Hypothalamus (tissue), 51 donors: ENCODE measurements at places on chromosomes 11 and 22.

- no peak for DNase-seq
Measured at GRCh38 chr22:35178446-35178845, 78.8 kb upstream of the HMGXB4 start.

DNA sequence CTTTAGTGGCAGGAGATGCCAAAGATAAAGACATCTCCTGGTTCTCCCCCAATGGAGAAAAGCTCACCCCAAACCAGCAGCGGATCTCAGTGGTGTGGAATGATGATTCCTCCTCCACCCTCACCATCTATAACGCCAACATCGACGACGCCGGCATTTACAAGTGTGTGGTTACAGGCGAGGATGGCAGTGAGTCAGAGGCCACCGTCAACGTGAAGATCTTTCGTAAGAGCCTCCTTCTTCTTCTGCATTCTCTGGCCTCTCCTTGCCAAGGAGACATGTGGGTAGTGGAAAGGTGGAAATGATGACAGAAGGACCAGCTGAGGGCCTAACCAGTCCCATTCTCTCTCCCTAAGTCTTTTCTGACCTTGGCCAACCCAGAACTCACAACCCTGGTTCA, 110.1 kb upstream of the TTC12 start:
- DNase-seq: no peak

- no peak for DNase-seq
Measured at GRCh38 chr11:114178656-114179055, 117.5 kb upstream of the NNMT start.

DNA sequence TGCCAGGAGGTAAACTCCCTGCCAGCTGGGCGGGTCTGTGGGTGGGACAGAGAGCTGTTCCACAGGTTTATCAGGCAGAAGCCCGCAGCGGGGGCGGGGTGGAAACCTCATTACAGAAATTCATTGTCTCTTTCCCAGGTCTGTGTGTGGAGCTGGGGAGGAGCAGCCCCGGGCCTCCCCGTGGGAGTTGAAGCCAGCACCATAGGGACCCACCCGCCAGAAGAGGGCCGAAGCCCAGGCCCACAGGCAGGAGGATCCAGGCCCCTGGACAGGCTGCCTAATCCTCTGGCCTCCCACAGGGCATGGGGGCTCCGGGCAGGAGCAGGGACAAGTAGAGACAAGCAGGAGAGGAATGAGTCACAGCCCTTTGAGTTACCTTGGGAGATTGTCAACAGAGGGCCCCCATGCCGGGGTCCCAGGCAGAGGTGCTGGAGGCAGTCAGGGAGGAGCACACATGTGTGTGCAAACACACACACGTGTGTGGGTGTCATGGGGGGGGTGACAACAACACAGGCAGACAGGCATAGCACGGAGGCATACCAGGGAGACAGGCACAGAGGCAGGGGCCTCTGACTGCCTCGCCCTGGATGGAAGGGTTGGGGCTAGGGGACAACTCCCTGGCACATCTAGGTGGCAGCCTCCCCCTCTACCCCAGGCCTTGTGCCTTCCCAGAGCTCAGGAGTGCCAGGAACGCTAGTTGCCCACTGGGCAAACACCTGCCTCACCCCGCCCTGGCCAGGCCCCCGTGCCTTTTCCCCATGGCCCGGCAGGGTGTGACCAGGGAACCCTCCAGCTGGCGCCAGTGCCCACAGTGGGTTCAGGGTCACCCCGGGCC, 1.4 kb downstream of the CDC42BPG start:
- no peak for DNase-seq

GRCh38 chr22:40857309-40857855, 434 bp downstream of the XPNPEP3 start:
- DNase-seq: no peak

GRCh38 chr22:48834404-48834803, 993.3 kb downstream of the BRD1 start:
- DNase-seq: no peak

DNA sequence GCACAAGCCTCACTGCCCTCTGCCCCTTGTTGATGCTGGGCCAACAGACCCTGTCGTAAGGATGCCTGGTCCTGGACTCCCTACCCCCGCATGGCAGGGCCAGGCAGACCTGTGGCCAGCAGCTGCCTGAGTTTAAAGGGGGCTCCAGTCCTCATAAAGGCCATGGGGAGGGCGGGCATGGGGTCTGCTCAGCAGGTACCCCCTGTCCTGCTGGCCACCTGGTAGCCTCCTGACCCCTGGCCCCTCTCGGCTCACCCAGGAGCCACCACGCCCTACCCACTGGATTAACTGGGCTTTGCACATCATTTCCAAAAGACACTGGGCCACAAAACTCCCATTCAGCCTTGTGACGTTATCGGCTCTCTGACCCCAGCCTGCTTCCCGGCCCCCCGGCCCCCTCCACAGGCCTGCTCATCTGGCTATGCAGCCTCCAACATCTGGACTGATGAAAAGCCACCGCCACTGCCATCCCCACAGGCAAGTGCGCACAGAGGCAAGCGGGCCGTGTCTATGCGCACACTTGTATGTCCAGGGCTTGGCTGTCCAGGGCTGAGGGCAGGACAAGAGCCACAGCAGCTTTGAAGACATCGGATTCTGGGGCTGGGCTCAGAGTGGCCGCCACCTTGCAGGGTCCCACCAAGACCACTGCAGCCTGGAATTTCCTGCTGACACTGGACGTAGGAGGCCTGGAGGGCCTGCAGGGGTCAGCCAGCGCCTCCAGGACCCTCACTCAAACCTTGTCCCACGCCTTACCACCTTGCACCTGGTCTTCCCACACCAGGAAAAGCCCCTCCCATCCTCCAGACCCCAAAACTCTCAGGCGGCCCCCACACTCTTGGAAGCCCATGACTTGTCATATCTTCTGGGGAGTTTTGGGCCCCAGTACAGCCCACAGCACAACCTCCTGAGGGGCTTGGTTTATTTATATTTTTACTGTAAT, 48.7 kb downstream of the IGF2 start:
- no peak for DNase-seq

DNA sequence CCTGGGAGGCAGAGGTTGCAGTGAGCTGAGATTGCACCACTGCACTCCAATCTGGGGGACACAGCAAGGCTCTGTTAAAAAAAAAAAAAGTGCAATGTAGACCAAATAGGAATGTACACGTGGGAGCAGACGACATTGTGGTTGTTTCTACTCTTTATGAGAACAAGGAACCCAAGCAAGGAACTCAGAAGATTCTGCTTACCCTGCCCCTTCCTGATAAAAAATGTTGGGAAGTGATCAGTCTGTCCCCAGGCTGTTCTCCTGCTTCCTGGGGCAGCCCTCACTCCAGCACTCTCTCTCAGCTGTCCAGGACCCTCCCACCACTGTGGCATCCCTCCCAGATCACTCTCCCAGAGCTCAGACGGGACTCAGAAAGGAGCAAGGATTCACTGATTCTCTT, 31.8 kb downstream of the SLCO2B1 start:
- DNase-seq: no peak

GRCh38 chr11:58640386-58641023, 18.0 kb downstream of the CNTF start:
- DNase-seq: no peak

GRCh38 chr11:79362821-79363220, 78.0 kb downstream of the TENM4 start:
- no peak for DNase-seq

GRCh38 chr11:92245700-92246271, 21.2 kb downstream of the FAT3 start:
- DNase-seq: no peak

DNA sequence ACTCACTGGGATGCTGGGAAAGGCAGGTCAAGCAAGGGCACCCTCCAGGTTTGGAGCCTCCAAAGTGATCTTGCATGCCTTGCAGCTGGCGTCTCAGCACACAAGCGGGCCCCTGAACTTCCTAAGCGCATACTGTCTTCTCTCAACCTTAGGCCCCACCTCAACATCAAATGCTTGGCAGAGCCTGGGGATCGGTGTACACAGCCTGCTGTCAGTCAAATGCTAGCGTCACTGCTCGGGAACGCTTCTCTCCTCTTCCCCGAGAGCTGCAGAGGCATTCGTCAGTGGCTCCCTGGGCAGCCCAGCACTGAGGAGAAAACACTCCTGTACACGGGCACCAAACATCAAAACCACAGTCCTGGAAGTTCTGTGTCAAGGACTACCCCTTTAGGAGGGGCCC, 124.9 kb downstream of the C11orf58 start:
- no peak for DNase-seq

GRCh38 chr22:39967103-39967829, 7.1 kb downstream of the TMA7B start:
- no peak for DNase-seq

DNA sequence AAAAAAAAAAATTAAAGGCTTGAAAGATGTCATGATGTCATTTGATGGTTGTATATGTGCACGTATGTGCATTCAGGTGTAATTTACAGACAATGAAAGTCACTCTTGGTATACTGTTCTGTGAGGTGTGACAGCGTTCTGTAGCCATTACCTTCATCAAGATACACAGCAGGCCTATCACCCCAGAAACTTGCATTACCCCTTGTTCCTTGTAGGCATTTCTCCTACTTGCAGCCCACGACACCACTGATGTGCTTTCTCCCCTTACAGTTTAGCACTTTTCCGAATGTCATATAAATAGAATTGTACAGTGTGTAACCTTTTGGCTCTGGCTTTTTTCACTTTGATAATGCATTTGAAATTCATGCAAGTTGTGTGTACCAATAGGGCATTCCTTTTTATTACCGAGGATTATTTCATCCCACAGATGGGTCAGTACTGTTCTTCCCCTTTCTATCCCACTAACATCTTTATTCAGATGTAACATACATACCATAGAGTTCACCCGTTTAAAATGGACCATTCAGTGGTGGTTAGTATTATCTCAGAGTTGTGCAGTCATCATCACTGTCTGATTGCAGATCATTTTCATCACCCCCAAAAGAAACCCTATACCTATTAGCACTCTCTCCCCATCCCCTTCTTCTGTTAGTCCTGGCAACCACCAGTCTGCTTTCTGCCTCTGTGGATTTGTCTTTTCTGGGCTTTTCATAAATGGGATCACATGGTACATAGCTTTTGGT, 30.3 kb downstream of the BCR start:
- no peak for DNase-seq

GRCh38 chr22:42724062-42724461, 3.4 kb upstream of the A4GALT start:
- DNase-seq: no peak

GRCh38 chr11:47553406-47553743, 443 bp upstream of the CELF1 start:
- DNase-seq: no peak

DNA sequence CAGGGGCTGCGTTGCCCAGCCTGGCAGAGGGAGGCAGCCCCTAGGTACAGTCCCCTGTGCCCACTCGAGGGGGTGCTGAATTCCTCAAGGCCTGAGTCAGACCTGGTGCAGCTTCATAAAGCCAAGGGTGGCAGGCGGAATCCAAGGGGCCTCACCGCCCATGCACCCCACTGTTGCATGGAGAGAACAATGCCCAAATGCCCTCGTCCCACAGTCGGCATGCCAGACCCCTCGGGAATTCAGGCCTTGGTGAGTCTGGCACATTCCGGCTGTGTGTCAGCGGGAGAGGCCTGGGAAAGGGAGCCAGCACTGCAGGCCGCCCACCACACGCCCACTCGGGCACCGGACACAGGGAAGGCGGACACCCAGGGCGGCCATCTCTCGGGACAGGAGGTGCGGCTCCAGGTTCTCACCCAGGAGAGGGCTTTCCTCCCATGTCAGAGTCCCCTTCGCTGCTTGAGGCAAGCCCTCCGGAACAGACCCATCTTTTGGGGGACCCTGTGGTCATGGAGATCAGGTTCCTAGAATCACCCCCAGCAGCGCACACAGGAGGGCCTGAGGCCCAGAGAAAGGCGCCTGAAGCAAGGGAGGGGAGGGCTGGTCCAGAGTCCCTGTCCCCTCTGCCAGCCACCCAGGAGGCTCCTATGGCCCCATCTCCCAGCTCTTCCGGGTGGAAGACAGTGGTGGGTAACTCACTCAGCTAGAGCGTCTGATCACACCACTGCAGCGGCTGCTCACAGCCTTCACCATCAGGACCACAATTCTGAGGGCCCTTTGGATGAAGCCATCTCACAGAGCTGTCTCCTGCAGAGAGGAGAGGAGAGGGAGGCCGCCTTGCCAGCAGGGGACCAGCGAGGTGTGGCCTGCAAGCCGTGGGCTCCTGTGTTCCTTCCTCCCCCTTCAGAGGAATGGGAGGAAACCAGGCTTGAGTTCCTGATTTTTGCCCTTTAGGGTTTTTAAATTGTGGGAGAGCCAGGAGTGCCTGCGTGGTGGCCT, 31.6 kb upstream of the KCNQ1OT1 start:
- DNase-seq: no peak

GRCh38 chr11:33773404-33773986, 825 bp downstream of the FBXO3 start:
- no peak for DNase-seq

DNA sequence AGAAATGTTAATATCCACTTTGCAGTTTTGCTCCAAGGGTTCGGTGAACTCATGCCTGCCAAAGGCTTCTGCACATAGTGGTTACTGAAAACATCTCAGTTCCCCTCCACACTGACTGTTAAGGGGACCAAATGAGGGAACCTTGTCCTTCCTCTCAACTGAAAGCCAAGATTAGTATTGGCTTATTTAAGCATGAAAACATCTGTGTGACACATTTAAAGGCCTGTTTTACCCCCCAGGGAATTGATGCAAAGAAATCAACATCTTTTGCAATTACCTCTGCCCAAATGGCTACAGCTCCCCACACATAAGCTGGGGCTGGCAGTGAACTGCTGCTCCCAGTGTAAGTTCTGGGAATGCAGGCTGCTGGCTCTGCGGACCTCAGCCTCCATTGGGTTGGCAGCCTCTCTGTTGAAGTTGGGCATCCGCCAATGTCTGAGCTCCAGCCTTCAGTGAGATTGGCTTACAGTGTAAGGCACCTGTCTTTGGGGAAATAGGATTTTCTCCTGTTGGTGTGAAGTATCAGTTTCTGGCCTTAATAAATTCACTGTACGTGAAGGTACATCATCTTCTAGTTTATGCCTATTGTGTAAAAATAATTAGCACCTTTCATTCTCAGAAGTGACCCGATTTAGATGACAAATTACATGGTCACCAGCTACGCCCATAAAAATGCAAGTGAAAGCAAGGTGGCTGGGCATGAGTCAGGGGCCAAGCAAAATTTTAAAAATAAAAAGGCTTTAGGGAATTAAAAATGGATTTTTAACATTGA, 213.4 kb upstream of the SYN3 start:
- no peak for DNase-seq

- DNase-seq: no peak
Measured at GRCh38 chr11:28757725-28758515, 649.7 kb downstream of the METTL15 start.

GRCh38 chr11:31997955-31998354, 92.9 kb upstream of the RCN1 start:
- no peak for DNase-seq
